ENCODE measurements at places on chromosomes 7 and 10.
A peak's percentile ranks its signal among the peaks of the same experiment; 100 is the strongest.

GRCh38 chr7:128852537-128853254 lies 10.0 kb upstream of the ATP6V1F start:
- no peak for DNase-seq

- no peak for DNase-seq
These were observed 561.7 kb downstream of the GATA3 start for GRCh38 chr10:8616166-8616565.

- no peak for DNase-seq
These were observed 174.2 kb downstream of the KIAA1217 start for GRCh38 chr10:24382979-24383663.

GRCh38 chr10:78258323-78259030 lies 224.8 kb downstream of the RPS24 start:
- no peak for DNase-seq

GRCh38 chr10:123995082-123995460 lies 98.3 kb downstream of the CHST15 start:
- DNase-seq, result peak; percentile 69

GRCh38 chr7:87935384-87935706 lies 1.3 kb downstream of the ADAM22 start:
- no peak for DNase-seq

DNA sequence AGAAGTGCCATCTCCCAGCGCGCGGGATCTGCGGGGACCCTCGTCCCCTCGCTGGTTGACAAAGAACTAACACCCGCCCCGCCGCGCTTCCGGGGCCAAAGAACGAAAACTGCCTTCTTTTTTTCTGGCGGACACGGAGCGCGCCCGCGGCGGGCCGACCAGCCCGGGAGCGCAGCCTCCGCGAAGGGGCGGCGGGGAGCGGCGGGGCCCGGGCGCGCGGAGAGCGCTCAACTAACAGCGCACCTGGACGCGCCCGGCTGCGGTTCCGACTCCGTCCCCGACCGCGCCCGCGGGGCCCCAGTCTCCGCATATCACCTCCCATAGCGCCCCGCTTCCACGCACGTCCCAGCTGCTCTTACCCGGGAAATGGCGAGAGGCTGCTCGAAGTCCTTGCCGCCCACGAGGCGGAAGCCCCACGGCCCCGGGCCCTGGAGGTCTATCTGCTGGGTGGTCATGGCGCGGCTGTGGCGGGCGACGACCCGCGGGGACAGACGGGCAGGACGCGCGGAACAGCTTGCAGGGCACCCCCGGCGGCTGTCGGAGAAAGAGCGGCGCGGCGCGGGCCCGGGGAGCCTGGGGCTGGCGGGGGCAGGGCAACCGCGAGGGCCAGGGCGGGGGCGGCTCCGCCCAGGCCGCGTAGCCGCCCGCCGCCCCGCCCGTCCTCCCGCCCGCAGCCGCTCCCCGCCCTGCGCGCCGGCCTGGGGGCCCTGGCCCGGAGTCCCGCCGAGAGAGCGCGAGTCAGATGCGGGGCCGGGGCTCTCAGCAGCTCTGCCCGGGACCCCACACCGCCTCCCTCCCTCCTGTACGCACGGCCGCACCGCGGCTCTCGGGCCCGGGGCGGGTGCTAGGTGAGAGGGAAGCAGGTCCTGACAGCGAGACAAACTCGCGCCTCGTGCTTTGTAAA lies at the start of gene PDLIM1:
Gene PDLIM1, minus strand, starts transcription at position 543 of the 904 bp plus-strand sequence. Its CDS starts 88 bp downstream, at position 455.
- no peak for DNase-seq

DNA sequence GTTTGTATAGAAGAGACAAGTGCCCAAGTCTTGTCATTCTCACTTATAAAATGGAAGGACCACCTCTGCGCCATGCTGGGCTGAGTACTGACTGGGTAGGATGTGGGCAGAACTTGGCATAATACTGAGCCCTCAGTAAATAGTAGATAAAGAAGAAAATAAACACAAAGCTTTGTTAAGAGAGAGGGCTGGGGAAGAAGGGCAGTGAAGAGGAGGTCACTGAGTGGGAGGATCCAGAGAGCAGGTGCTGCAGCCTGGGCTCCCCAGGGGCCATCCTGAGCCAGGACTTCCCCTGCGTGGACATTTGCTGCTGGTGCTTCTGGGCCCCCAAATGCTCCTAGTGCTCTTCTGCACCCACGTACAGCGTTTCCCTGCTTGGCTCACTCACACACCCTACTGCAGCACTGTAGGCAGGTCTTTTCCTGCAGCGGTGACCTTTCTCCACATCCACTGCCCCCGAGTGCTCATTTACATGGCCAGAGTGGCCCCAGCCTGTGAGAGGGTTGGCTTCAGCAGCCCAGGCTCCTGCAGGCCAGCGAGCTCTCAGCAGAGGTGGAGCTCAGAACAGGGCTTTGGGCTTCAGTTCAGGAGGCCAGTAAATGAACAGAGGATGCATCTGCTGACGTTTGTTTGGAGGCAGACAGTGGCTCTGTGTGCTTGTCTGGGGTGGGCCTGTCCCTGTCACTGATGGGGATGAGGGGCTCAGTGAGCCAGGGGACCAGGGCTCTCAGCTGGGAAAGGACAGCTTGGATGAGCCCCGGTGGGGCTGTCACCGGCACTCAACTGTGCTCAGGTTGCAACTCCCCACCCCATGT lies 164.6 kb downstream of the ADARB2 start:
- no peak for DNase-seq

- DNase-seq, result peak; percentile 68
These were observed 53.7 kb downstream of the ZRANB1 start for GRCh38 chr10:124995605-124996004.
